Stimulated activated CD4-positive, alpha-beta T cell treated with anti-CD3 and anti-CD28 coated beads, Interleukin-12 subunit alpha, Interleukin-12 subunit beta, amount 100 ng/mL, for 4 hours (primary cell): ENCODE measurements at places on chromosomes 2 and 18.

GRCh38 chr2:223937535-223937934 lies 7.6 kb downstream of the WDFY1 start:
- no peak for DNase-seq

DNA sequence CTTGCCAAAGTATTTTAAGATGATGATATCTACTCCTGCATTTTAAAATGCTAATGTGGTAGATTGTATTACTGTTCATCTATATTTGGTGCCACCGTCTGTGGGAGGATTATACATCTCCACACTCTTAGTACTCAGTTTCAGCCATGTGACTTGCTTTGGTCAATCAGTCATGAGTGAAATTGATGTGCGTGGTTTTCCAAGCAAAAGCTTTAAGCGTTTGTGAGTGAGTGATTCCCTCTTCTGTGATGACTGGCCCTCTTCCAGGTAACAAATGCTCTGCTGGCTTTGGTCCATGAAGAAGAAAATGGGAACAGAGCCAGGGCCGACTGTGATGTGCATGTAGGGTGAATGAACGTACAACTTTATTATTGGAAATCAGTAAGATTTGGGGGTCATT lies 330.4 kb downstream of the LPIN1 start:
- DNase-seq: no peak

- DNase-seq: no peak
Observed at GRCh38 chr2:20506201-20506685, 59.4 kb downstream of the RHOB start.

DNA sequence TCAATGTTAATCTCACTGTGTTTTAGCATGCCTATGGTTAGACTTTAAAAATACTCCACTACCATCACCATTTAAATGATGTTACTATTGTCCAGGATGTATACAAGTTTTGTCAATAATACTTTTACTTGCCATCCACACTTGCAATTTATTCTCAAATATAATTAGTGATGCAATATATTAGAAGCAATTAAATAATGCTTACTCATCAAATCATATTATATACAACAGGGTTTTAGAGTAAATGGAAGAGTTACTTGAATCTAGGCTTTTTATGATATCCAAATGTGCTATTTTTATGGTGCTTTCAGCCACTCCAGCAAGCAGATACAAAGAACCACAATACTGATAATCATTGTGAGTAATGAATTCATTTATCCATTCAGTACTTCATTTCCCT lies 461.1 kb downstream of the TMEM182 start:
- DNase-seq: no peak

- DNase-seq: no peak
Observed at GRCh38 chr2:118613737-118614136, 233.7 kb downstream of the EN1 start.

DNA sequence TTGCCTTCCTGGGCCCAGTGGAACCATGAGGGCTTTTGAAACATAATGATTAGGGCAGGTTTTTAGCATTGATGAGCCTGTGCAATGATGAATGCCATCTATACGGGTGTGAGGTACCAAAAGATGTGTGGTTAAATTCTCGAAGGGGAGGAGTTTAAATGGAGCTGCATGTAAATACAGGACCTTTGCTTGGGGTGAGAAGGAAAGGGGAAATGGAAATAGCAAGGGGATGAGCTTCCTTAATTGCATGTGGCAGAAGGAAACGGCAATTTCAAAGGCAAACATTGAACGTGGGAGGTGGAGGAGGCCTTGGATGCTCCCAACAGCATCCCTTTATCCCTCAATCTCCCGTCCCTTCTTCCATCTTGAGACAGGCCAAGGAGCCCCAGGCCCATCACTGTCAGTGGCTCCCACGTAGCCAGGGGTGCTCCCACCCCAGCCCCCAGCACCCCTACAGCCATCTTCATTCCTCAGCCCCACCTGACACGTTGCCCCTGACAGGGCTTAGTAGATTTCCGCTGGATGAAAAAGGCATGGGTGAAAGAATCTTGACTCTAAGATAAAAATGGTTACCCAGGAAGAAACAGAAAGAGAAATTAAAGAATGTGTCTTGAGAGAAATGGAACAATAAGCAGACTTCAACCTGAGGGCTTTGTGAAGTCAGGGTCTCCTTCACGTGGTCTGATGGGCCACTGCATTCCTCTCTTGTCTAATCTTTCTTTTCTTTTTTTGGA lies 32.5 kb downstream of the INPP5D start:
- no peak for DNase-seq

- no peak for DNase-seq
Observed at GRCh38 chr2:189393440-189394111, 47.7 kb upstream of the WDR75 start.

GRCh38 chr2:97851172-97851571 lies 137.8 kb downstream of the ZAP70 start:
- no peak for DNase-seq

GRCh38 chr2:63983986-63984605 lies 35.1 kb downstream of the VPS54 start:
- no peak for DNase-seq

GRCh38 chr2:38146275-38146906 lies 70.4 kb upstream of the CYP1B1 start:
- no peak for DNase-seq

DNA sequence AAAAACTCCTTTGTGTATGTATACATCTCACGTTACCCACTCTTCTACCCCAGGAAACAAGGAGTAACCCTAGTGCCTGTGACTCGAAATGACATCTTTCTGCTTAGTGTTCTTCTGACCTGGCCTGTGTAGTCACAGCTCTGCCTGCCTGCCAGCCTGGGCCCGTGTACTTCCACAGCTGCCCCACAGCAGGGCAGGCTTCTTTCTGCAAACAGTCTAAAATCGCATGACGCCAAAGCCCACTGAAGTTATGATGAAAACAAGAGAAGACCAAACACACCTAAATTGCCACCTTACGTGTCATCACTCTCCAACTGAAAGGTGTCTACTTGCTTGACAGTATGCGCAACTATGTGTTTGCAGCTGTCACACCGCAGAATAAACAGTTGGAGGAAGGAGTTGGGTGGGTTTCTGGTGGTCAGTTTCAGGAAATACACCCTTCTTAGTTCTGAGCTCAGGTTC lies 1.5 kb downstream of the GAREM1 start:
- DNase-seq: no peak

- no peak for DNase-seq
Observed at GRCh38 chr18:50726960-50727589, 92.7 kb downstream of the MRO start.

DNA sequence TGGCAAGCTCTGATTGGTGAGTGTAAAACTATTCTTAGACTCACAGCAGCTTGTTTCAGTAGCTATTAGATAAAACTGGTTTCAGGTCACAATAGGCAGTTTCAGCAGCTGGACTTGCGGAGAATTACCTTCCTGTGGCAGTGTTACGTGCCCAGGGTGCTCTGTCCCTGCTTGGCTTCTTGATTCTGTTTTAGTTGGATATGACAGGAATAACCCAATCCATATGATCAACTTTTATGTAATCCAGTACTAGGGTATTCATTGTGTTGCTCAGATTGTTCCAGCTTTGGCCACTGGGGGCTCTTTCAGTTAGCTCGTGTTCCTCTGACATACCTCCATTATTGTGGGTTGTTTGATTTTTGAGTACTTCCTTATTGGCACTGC lies 43.1 kb downstream of the INPP4A start:
- no peak for DNase-seq
